ENCODE measurements at places on chromosomes 5 and 9.
A peak's percentile ranks its signal among the peaks of the same experiment; 100 is the strongest.

DNA sequence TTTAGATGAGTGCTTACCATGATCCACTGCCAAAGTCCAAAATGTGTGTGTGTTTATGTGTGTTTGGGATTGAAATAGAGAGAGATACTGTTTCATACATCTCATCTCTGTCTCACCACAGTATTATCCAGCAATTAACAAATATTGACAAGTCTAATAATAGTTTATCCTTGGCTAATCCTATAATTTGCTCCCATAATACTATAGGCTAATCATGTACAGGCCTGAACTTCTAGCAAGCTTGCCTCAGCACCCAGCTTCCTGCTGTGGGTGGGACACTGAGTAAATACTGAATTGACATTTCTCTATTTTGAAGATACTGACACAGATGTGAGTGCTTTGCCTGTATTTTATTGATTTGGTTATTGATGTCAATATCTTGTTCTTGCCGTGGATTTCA lies 35.3 kb upstream of the KCNV2 start:
- no peak for DNase-seq

DNA sequence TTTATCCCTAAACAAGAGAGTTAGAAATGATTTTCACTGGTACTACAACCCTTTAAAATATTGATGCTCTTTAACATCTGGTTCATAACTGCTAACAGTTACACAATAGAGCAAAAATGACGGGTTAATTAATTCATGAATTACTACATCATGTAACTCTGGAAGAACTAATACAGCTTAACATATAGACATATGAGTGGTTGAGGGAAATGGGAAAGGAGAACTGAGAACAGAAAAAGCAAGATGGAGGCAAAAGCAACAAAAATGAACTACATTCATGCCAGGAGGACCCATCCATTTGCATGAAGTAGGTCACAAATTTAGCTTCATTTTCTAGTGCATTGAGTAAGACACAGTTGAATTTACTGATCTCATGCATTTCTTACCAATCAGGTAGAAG lies 61.8 kb downstream of the C9 start:
- no peak for DNase-seq

- peak; percentile 40 for DNase-seq
Observed at GRCh38 chr5:10489810-10490426, 48.2 kb downstream of the ROPN1L start.

DNA sequence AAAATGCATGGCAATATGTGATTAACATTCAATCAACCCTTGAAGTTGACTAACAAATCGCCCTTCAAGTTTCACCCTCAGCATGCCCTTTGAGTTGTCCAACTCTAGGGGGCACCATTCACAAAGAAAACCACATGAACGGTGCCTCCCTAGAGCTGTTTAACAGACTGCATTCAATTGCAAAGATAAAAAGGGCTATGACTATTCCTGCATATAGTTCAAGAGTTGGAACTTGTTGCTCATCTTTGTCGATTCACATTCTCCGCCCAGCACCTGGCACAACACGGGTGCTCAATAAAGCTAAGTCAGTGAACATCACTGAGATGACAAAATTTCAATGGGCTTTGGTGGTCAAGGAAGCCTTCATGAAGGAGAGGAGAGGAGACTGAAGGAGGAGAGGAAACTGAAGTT lies 69.6 kb upstream of the SLC30A5 start:
- no peak for DNase-seq

DNA sequence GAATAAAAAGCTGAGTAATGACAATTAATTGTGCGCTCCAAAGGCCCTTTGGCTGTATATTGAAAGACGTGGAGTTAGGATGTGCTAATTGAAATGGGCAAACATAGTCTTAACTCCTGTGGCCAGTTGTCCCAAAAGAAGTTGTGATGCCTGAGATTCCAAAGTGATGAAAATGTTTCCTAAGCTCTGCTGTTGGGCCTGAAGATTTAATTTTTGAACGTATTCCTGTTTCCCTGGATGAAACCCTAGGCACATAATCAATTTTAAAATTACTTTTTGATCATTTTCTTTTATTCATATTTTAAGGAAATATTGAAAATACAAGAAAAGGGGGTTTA lies 87.9 kb downstream of the PRDM6 start:
- DNase-seq = no peak

DNA sequence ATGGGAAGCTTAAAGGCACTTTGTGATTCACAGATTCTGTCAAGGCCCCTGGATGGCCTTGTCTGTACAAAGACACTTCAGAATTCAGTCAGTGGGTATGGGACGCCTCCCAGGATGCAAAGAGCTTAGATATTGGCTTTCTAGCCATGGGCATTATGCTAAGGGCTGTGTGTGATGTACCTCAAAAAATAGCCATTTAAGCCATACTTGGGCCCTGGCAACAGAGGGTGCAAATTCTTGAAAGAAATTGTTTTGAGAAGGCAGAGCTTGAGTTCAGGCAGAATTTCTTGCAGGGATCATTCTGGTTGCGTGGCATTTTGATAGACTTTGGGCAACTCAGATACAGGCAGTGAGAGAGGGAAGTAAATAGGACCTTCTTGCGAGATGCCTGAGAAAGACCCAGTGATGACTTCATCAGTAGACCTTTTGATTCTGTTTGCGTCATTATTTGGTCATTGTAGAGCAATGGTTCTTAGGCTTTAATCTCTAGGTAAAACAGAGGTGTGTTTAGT lies 3.9 kb downstream of the CYFIP2 start:
- DNase-seq = no peak

GRCh38 chr5:107248066-107248695 lies 422.6 kb downstream of the EFNA5 start:
- peak; percentile 1 for DNase-seq

GRCh38 chr9:33661176-33661575 lies 134.2 kb upstream of the PRSS3 start:
- DNase-seq = no peak

DNA sequence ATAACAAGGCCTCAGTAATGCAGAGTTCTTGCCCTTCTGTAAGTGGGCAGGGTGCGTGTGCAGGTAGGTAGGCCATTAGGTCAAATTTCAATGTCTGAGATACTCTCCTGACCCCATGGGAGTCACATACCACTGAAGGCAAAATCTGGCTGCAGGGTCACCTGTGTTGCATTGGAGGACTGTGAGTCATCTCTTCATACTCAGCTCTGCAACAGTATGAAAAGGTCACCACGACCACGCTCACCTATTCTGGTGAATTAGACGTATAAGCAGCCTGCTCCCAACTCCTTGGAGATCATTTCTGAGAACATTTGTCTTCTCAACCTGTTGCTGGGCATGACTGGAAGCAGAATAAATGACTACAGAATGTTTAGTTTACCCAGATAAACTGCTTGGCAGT lies 599.8 kb downstream of the PDE4D start:
- no peak for DNase-seq

DNA sequence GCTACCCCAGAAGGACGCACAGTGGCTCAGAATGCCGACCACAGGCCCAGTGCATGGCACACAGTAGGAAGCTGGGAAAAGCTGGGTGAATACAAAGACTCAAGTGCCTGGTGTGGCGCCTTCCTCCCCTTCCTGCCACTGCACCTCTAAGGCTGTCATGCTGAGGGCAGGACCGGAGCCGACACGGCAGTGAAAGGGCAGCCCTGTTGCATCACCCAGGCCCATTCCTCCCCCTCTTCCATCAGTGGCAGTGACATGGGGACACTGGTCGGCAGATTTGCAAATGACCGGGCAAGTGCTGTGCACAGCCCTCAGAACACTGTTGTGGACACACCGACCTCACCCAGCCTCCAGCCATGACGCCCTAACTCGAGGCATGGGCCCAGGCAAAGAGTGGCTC lies 84.0 kb downstream of the STK10 start:
- no peak for DNase-seq

- no peak for DNase-seq
Observed at GRCh38 chr5:150689120-150689519, 11.7 kb downstream of the RBM22 start.

Measured in naive B cell (primary cell).